ENCODE measurements at places on chromosomes 7 and 10.

- no peak for DNase-seq
Observed at GRCh38 chr10:32650246-32650655, 204.3 kb downstream of the CCDC7 start.

DNA sequence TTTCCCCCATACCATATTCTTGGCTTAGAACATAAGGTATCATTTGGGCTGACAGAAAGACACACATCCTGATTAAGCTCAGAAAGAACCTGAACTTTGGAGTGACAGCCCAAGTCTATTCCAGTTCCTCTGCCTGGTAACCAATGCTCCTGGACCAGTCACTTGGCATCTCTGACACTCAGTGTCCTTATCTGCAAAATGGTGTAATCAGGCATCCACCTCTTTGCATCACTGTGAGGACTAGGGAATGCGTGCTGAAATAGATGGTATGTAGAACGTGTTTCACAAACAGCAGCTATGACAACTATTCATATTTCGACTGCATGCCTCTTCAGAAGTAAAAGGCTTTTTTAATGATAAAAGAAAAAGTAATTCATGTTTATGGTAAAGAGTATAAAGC lies 26.2 kb upstream of the PIK3AP1 start:
- DNase-seq, result no peak

DNA sequence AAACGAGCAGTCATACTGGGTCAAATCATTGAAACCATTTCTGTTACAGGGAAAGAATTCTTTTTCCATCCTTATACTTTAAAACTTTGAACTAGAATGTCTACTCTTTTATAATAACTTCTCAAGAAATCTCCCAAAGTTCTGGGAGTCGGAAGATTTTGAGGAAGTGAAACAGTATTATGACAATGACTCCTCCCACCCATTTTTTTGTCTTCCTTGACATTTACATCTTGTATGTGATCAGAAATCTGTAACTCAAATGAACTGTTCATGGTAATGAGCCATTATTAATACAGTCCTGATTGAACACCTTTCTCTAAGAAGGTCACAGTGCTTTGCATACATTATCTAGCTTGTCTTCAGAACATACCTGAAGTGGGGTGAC lies 227.4 kb downstream of the CELF2 start:
- DNase-seq, result no peak

- no peak for DNase-seq
Observed at GRCh38 chr10:110433740-110434139, 64.0 kb upstream of the DUSP5 start.

DNA sequence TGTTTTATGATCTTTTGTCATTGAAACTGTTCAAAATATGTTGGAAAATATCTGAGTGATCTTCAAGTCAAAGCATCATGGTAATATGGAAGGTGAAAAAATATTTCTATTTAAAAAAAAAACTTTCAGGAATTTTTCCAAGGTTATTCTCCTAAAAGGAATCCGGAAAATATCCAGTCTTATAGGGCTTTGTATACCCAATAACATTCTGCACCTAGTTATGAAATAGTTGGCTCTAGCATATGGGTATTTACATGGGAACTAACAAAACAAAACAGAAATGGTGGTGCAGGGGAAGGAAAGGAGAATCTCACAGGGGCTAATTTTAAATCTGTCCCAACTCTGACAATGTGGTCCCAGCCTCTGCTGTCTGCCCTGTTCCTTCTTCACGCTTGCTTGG lies 167.1 kb upstream of the RHEB start:
- no peak for DNase-seq

All from stimulated activated CD8-positive, alpha-beta memory T cell treated with anti-CD3 and anti-CD28 coated beads, Interleukin-2, amount 100 ng/mL, for 1 hour (primary cell).